ENCODE measurements at places on chromosomes 3 and 15.

DNA sequence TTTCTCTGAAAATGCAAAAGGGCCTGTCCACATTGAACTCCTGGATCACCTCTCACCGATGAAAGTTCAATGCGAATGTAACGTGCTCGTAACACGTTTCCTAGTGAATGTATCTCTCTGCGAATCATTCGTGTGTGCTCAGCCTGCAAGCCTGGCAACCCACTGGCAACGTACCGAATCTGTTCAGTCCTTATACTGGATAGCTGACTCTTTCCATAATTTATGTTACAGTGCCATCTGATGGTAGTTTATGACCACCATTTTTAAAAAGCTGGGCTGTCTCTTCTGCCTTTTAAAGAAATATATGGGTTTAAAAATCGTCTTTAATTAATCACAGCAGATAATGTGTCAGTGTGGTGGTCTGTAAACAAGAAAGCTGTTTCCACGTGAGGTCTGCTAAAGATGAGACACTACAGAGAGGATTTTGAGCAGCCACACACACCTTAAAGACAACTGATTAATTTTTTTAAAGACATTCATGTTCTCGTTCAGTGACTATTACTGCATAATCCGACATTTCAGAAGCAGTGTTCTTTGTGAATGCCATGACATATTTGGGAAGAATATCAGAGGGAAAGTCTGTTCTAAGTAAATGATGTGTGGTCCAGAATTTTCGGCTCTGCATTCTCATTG, 69.4 kb upstream of the FOXP1 start:
- DNase-seq, result no peak

- no peak for DNase-seq
These were observed 35.8 kb upstream of the ATP13A3 start for GRCh38 chr3:194522579-194523046.

GRCh38 chr3:105359098-105359762, 7.5 kb upstream of the ALCAM start:
- no peak for DNase-seq

GRCh38 chr3:112199622-112200316, 66.7 kb upstream of the GCSAM start:
- no peak for DNase-seq

DNA sequence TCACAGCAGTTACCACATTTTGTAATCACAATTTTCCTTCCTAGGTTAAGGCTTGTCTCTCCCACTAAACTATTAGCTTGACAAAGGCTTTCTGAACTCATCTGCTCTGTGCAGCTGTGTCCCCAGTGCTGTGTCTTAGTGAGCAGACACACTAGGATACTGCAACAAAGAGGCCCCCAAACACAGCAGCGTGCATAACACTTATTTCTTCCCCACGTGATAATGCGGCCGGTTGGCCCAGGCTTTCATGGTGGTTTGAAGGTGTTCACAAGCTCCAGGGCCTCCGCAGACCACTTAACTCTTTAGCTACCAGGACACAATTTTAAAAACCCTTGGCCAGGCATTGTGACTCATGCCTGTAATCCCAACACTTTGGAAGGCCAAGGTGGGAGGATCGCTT, 2.2 kb upstream of the HDAC11 start:
- no peak for DNase-seq

- DNase-seq, result no peak
These were observed 107.9 kb upstream of the ARL6 start for GRCh38 chr3:97656638-97657037.

- DNase-seq, result no peak
These were observed 101.6 kb downstream of the CFAP44 start for GRCh38 chr3:113339616-113340244.

DNA sequence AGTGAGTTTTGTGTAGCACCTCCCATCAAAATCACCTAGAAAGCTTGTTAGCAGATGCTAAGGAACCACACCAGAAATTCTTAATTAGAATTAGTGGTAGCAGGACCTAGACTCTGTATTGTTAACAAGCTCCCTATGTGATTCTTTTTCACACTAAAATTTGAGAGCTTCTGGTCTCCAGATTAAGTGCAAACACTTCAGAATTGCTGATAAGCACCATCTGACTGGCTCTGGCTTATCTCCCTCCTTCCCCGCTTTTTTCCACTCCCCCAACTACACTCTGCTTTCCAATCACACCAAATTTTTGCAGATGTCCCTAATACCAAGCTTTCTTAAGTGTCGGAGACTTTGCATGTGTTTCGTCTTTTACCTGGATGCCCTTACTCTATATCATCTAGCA, 410.1 kb upstream of the DPH6 start:
- DNase-seq, result no peak

DNA sequence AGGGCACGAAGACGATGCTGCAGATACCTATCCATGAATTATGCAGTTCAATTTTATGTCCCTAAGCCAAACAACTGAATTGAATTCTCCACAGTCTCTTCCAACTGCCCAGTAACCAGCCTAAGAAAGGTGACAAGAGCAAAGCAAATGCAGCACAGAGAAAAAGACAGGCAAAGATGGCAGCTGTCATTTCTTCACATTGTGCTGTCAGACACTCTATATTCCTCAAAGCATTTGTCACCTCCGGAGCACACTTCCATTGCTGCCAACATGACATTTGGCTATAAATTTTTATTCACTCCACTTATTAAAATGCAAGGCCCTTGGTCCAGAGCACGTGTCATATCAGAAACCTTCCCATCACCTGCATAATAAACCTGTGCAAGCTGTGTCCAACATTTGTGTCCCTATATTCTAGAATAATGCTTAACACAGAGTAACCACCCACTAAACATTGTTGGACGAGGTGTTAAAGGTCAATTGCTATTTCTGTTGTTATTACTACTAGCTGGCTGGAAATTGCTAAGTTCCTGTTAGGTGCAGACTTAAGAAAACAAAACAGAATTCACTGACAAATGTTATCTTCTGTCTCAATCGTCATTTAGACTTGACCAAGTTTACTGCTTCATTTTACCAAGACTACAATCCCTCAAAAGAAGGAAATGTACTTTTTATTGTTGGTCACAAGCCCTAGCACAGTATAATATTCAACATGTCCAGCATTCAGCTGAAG, 89.7 kb downstream of the MAGI1 start:
- no peak for DNase-seq

DNA sequence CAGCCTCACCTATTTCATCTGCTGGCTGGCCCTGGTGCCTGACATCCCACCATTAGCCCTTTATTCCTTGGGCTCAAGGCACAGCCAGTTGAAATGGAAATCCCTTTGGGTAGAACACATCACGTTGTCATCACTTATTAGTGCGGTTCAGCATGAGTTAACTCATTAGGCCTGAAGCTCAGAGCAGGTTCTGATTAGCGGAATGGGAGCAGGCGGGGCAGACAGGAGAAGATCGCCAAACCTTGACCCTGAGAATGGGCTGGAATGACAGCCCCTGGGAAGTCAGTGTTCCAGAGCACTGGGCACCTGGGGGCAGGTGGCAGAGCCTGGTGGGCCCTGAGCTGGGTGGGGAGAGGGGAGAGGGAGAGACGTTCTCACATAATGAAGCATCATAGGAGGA, 5.8 kb downstream of the ITGA11 start:
- no peak for DNase-seq

GRCh38 chr3:129122412-129123011, 908 bp upstream of the RAB43 start:
- DNase-seq, result peak; percentile 33

DNA sequence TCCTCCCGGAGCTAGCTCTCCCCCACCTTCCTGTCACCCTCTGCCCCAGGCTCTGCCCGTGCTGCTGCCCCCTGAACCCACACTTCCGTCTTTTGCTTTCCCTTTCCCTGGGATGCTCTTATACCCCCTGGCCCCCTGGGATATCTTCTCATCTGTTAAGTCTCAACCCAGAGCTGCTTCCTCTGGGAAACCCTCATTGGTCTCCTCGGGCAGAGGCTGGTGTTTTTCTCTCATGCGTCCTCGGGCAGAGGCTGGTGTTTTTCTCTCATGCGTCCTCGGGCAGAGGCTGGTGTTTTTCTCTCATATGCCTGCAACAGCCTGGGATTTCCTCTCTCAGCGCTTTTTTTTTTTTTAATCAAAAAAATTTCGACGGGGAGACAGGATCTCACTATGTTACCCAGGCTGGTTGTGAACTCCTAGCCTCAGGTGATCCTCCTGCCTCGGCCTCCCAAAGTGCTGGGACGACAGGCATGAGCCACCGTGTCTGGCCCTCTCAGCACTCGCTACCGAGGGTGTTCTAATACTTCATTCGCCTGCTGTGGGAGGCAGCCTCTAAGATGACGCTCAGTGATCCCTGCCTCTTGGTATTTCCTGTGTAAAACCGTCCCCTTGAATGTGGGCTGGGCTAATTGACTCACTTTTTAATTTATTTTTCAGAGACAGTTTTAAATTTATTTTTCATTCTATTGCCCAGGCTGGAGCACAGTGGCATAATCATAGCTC, 62.7 kb upstream of the TFRC start:
- no peak for DNase-seq

GRCh38 chr3:157513585-157513984, 10.4 kb upstream of the VEPH1 start:
- no peak for DNase-seq

- no peak for DNase-seq
These were observed 129.5 kb downstream of the THRB start for GRCh38 chr3:24365168-24365567.

GRCh38 chr3:52534281-52535183, 875 bp upstream of the NT5DC2 start:
- DNase-seq, result peak; percentile 49

DNA sequence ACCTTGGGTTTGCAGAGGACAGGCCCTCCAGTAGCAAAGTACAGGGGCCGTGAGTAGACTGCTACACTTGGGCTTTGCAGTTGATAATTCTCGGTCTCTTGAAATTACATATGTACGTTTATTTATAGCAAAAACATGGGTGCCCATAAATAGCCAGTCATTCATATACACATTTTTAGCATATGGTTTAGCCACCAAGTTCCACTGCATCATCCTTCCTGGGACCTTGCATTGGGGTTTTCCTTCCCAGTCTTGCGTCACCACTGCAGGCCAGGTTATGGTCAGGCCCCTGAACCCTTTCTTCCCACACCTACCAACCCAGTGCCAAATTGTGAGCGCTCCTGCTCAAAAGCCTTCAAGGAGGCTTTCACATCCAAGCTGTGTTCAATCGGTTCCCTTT, 12.7 kb downstream of the KLHL25 start:
- no peak for DNase-seq

- no peak for DNase-seq
These were observed 87.0 kb downstream of the SV2B start for GRCh38 chr15:91186904-91187656.

DNA sequence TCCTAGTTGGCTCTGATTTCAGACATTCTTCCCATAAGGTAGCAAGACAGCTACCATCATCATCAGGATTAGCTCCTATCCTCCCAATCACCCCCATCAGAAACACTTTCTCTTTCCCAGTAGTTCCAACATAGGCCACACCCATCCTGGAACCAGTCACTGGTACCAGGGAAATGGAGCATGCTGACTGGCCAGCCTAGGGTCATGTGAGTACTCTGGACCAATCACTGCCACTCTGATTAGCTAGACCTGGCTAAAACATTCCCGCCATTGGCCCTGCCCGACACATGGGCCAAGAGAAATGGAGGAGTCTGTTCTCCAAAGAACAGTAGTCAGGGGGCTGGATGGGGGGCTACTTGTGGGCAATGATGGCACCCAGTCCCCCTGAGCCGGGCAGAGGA, 12.4 kb downstream of the EFCC1 start:
- DNase-seq, result no peak

DNA sequence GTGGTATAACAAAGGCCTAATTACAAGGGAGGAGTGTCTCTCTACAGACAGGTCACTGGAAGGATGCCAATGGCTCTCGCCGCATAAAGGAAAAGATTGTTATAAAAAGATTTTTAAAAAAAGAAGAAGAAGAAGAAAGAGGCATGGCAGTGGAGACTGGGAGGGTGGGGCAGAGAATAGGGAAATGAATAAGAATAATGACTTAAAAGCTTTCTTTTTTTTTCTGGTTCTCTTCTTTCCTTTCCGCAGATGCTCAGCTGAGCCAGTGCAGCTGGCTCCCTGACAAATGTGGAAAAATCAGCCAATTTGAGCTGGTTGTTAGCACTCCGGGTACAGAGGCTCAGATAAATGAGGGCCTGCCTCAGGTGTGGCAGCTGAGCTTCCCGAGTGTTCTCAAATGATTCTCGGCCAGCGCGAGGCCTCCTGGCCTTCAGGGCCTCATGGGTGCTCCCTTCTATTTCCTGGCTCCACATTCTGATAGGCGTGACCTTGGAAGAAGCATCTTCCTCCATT, 234.1 kb downstream of the RORA start:
- no peak for DNase-seq

DNA sequence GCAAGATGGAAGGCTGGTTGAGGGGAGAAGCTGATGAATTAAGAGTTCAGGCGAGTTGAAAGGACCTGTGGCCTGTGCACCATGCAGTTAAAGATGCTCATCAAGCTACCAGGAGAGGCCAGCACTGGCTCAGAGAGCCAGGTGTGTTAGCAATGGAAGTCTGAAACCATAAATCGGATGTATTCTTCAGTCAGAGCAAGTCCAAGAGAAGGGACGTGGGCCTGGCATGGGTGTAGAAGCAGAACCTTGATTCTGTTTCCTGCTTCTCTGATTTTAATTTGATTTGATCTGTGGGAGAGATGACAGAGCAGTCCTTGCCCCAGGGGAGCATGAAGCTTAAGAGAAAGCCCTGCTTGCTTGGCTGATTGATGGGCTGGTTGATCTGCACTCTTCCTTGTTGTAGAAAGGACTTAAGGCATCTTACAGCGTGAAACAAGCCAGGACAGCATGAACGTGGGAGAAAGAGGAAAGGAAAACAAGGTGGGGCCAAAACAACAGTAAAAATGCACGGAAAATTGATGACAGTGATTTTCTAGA, 10.9 kb downstream of the TM6SF1 start:
- no peak for DNase-seq

DNA sequence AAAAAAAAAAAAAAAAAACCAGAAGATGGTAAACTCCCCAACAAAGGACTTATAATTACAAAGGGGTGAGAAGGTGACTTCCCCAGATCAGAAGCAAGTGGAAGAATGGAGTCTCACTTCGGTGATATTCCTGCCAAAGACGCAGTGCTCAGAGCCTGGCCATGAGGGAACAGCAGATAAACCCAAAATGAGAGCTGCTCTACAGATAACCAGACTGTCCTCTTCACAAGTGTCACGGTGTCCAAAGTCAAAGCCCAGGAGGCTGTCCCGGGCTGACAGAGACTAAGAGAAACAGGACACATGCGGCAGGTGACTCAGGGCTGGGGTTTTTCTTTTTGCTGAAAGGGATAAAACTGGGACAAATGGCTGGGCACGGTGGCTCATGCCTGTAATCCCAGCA, 48.8 kb downstream of the HMCES start:
- no peak for DNase-seq

- no peak for DNase-seq
These were observed 28.6 kb upstream of the STAG1 start for GRCh38 chr3:136780741-136781140.
